ENCODE measurements at places on chromosomes 6 and 20. TPM values are rescaled to one million over a fixed set of nuclear protein-coding genes. Genes with fewer than 3 reads are reported as not detected.

Gene CYP21A2
- total RNA-seq: not detected

DNA sequence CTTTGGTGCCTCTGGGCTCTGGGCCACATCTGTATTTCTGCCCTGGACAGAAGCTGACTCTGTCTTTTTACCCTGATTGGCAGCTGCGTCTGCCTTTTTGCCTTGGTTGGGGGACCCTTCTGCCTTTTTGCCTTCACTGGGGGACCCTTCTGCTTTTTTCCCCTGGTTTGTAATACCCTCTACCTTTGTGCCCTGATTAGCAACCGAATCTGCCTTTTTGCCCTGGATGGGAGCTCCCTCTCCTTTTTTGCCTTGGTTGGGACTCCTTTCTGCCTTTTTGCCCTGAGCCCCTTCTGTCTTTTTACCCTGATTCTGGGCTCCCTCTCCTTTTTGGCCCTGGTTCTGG is 23.4 kb downstream of the RRBP1 start:
- no peak for DNase-seq

GRCh38 chr20:62073323-62073722 is 7.6 kb upstream of the TAF4 start:
- DNase-seq: no peak

Gene CRIP3
- total RNA-seq: not detected

DNA sequence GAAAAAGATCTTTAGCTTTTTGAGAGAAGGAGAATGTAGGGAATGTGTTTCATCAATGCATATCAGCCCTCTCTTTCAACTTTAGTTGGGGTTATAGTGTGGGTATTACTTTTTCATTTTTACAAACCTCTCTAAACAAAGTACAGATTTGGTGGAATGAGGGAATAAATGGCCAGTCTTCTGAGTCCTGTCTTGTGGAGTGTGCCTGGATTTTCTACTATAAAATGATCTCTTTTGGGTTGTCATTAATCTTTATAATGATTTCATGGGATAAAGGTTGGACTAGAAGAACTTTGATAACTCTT is 209.3 kb downstream of the RNF144B start:
- no peak for DNase-seq
